ENCODE measurements at places on chromosomes 16 and 17. TPM values are rescaled to one million over a fixed set of nuclear protein-coding genes. Genes with fewer than 3 reads are reported as not detected.

The CHD9NB gene
- 0.83 TPM for total RNA-seq

The C16orf90 gene
- not detected for total RNA-seq

The CCDC40 gene
- 3.0 TPM for total RNA-seq

The RHBDL3 gene
- not detected for total RNA-seq

The TMIGD1 gene
- total RNA-seq = not detected

The MYOCD gene
- not detected for total RNA-seq

The KRTAP4-4 gene
- total RNA-seq = not detected

The TBC1D26 gene
- not detected for total RNA-seq
